ENCODE measurements at places on chromosomes 13 and 19.

DNA sequence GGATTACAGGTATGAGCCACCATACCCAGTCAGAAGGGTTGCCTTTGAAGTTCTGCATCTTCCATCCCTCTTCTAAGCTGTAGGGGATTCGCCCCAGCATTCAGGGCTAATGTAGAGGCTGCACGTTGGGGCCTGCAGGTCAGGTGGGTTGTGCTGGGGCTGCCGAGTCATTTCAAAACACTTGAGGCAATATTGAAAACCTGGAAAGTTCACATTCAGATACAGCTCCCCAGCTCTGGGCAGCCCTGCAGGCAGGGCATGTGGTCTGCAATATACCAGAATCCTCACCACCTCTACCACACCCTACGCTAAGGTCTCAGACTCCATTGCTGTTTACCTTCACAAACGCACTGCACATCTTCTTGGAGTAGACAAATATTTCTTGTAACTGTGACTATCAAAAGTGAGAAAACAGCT, 24.6 kb downstream of the CCNE1 start:
- no peak for DNase-seq

- no peak for DNase-seq
These were observed 292.9 kb downstream of the LMO7 start for GRCh38 chr13:75929076-75929475.

- DNase-seq, result no peak
These were observed 67.3 kb upstream of the SLC10A2 start for GRCh38 chr13:103133556-103133955.

- DNase-seq, result no peak
These were observed 20.3 kb downstream of the ALOX5AP start for GRCh38 chr13:30755678-30756077.

DNA sequence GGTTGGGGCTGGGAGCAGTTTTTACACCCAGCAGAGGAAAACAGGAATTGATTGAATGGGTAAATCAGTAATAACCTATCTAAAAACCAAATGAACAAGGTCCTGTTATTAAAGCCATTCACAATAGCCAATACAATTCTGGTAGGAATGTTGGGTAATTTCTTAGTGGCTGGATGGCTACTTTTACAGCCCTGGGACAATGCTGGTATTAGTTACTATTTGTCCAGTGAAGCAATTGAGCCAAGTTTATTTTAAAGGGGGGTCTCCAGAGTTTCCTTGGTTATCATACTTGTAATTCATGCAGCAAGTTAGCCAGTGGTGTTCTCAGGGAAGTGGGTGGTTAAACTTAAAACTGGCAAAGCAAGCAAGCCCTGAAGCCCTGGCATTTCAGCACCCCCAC, 92.3 kb upstream of the STARD13 start:
- no peak for DNase-seq

DNA sequence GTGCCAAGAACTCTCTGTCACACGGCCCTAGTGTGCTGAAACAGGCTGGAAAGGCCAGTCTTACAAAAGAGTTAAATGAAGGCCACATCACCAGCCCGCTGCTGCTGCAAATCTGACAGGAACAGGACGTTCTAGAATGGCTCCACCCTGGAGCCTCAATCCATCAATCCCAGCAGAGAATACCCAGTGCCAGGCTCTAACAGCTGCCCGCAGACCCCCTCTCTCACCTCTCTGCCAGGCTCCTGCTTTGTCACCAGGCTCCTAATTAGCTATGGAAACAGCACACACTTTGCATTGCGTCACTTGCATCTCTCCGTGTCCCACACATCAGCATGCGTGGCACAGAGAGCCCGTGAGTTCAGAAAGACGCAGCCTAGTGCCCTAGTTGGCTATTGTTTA, 314.1 kb downstream of the FOXO1 start:
- DNase-seq, result no peak

- no peak for DNase-seq
These were observed 7.1 kb downstream of the EEF2 start for GRCh38 chr19:3978145-3978544.

GRCh38 chr13:31282741-31283455, 83.1 kb downstream of the B3GLCT start:
- no peak for DNase-seq

DNA sequence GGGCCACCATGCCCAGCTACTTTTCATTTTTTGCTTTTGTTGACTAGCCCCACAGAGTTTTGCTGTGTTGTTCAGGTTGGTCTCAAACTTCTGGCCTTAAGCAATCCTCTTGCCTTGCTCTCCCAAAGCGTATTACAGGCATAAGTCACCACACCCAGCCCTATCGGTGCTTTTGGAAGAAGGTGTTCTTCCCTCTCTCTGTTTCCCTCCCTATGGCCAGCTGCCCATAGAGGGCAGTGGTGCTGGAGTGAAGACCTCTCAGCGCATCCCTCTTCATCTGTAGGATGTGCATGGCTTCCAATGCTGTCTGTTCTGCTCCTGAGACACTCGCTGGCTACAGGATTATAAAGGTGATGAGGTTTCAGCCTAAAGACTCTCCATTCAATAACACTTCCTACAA, 1.3 kb upstream of the CD22 start:
- DNase-seq, result no peak

- no peak for DNase-seq
These were observed 271.7 kb downstream of the EFNB2 start for GRCh38 chr13:106263801-106264200.

GRCh38 chr19:45792470-45793177, at the start of gene DMWD:
Gene DMWD, minus strand, starts transcription at chr19:45792845. Its CDS starts 89 bp downstream, at chr19:45792756.
- DNase-seq, result peak; percentile 99

DNA sequence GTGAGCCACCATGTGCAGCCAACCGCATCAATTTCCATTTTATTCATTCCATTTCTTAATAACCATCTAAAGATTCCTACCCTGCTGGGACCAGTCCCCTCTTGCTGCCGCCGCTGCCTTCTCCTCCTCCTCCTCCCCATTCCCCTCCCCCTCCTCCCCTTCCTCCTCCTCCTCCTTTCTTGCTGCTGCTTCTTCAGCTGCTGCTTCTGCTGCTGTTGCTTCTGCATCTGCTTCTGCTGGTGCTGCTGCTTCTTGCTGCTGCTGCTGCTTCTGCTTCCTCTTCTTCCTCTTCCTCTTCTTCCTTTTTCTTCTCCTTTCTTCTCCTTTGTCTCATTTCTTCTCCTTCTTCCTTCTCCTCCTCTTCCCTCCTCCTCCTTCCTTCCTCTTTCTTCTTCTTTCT, 20.0 kb upstream of the SPRYD7 start:
- DNase-seq, result no peak

GRCh38 chr19:32828643-32829344, 40.8 kb downstream of the SLC7A9 start:
- DNase-seq, result no peak

Data from stimulated activated CD8-positive, alpha-beta memory T cell treated with anti-CD3 and anti-CD28 coated beads, Interleukin-4, amount 100 ng/mL, for 1 hour (primary cell).